ENCODE measurements at places on chromosomes 3 and 15.

DNA sequence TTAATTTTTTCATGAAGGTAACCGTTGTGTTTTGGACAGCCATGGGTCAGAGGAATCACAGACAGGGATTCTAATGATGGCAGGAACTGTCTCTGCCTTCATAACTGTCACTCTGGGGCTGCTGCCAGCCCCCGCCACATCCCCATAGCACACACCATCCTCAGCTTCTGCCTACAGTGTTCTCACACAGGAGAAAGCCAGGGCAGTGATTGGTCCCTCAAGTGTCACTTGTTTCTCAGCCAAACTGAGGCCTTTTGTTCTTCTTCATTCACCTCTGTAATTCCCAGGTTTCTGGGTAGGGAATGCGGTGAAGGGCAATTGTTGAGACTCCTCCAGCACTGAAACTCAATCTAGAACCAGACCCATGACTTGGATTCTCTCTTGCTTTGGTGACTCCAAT is 65.4 kb upstream of the C3orf80 start:
- no peak for DNase-seq

DNA sequence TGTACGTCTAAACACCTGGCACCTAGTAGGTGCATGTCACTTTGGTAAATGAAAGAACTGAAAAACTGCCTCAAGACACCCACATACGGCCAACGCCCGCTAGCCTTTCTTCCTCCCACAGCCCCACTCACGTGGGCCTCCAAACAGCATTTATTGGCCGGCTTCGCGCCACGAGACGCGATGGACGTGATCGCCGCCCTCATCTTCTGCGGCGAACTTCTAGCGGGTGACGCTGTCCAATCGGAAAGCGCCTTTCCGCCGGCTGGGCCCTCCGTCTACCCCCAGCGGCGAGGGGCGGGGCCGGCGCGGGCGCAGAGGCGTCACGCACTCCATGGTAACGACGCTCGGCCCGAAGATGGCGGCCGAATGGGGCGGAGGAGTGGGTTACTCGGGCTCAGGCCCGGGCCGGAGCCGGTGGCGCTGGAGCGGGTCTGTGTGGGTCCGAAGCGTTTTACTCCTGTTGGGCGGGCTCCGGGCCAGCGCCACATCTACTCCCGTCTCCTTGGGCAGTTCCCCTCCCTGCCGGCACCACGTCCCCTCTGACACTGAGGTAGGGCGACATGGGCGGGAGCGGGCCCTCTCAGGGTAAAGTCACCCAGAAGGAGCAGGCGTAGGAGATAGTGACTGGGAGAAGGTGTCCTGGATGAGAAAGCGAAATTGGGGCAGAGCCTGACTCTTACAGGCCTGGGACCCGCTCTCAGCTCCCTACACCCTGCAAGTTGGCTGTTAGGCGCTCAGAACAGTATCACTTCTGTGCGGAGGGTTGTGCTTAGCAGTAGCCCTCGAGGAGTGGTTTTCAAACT is at the start of gene LMLN:
LMLN (plus strand) TSS at position 327 of the 803 bp plus-strand sequence; CDS start at position 356, 29 bp downstream.
- peak; percentile 86 for DNase-seq

DNA sequence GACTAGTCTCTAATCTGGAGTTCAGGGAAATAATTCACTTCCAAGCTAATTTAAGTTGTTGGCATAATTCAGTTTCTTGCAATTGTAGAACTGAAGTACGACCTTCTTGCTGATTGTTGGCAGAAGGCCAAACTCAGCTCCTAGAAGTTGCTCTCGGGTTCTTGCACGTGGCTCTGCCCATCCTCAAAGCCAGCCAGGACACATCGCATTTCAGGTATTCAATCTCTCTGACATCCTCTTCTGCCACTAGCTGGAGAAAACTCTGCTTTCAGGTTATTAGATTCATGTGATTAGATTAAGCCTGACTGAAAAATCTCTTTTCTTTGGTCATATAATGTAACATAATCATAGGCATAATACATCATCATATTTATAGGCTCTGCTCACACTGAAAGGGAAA is 362.0 kb downstream of the ZPLD1 start:
- no peak for DNase-seq

GRCh38 chr3:4888913-4889846 is 90.1 kb upstream of the BHLHE40 start:
- DNase-seq, result no peak

DNA sequence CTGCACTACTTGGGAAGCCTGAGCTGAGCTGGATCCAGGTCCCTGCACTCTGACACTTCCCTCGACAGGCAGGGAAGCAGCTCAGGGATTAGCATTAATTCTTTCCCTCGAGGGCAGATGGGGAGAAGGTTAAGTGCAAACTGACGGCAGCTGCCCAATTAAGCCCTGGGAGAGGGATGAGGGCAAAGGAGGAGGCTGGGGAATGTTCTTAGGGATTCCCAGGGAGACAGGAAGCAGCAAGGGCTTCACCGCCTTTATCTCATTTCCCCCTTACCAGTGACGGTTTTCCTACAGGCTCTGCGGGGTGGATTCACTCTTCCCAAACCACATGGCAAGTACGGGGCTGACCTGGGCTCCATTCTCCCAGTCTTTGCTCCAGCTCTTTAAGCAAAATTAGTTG is 519.0 kb upstream of the PROK2 start:
- no peak for DNase-seq

DNA sequence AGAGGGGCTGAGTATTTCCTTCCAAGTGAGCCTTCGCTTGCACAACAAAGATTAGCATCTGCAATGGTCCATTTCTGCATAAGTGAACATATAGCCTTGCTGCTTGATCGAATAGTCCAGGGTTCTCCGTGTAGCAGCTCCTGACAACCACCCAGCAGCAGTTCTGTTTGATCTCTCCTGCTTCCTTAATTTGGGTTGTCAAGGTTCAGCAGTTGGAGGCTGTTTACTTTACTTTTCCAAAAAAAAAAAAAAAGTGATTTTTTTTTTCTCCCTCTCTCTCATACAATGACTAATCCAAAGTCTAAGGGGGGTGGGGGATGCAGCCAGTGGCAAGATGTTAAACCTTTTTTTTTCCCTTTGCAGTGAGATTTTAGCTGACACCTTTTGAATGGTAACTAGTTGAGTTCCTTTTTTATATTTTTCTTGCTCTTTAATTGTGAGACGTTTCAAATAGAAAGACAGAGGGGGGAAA is 3.6 kb downstream of the FOXP1 start:
- DNase-seq, result no peak

- DNase-seq, result no peak
These were observed 31.7 kb upstream of the SYNM start for GRCh38 chr15:99073008-99073717.

GRCh38 chr3:176734146-176734545 is 463.1 kb downstream of the TBL1XR1 start:
- no peak for DNase-seq

DNA sequence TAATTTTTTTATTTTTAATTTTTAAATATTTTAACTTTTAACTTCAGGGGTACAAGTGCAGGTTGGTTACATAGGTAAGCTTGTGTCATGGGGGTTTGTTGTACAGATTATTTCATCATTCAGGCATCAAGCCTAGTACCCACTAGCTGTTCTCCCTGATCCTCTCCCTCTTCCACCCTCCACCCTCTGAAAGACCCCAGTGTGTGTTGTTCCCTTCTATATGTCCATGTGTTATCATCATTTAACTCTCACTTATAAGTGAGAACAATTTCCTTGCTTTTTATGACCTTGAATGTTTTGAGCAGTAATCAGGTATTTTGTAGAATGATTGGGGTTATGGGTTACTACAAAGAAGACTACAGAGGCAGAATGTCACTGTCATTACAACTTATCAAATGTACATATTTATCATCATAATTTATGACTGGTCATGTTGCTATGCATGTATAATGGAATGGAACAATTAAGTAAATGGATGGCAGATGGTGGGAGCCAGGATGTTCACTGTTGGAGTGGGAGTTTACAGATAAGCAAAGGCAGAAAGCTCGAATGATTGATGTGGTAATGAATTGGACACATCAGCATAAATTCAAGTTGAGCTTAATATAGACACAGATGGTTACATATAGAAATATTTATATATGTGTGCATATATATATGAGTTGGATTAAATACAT is 563.8 kb upstream of the ROBO1 start:
- DNase-seq, result no peak

GRCh38 chr15:47570881-47571640 is 146.2 kb upstream of the SEMA6D start:
- DNase-seq, result no peak

DNA sequence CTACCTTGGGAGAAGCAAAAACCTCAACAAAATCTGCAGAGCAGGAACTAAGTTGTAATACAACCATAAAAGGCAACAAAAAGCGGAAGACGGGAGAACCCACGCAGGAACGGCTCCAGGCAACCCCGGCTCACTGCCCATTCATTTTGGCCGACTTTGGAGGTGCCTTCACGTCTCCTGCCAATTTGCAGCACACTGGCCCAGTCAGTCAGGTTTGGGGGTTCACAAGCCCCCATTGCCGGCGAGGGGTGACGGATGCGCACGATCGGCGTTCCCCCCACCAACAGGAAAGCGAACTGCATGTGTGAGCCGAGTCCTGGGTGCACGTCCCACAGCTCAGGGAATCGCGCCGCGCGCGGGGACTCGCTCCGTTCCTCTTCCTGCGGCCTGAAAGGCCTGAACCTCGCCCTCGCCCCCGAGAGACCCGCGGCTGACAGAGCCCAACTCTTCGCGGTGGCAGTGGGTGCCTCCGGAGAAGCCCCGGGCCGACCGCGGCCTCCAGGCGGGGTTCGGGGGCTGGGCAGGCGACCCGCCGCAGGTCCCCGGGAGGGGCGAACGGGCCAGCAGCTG is 463 bp downstream of the TERC start:
- DNase-seq, result no peak

DNA sequence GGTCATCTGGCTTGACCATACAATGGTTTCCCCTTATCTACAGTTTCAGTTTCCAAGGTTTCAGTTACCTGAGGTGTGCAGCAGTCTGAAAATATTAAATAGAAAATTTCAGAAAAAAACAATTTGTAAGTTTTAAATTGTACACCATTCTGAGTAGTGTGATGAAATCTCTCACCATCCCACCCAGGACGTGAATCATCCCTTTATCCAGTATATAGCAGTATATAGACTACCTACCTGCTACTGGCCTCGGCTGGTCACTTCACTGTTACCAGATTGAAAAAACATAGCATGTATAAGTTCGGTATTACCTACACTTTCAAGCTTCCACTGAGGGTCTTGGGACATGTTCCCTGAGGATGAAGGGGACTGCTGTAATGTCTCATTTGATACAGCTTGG is 12.0 kb downstream of the ARIH1 start:
- no peak for DNase-seq

GRCh38 chr3:99134986-99135385 is 233.5 kb upstream of the DCBLD2 start:
- no peak for DNase-seq

DNA sequence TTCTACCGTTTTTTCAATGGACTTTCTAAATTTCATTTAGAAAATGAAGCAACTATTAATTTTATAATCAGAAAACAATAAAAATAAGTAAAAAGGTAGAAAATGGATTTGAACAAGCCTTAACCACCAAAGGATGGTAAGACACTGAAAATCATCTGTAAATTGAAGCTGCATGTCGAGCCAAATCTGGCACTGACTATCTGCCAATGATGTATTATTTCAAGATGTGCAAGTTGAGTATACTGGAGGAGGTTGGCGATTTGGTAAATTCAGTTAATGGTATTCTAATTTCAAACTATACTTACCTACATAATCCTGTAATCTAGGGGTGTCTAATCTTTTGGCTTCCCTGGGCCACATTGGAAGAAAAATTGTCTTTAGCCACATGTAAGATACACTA is 93.5 kb downstream of the FMN1 start:
- DNase-seq, result no peak

GRCh38 chr3:43155464-43156121 is 49.7 kb upstream of the POMGNT2 start:
- peak; percentile 45 for DNase-seq

- DNase-seq, result no peak
These were observed 43.6 kb upstream of the APH1B start for GRCh38 chr15:63233667-63234423.

- DNase-seq, result no peak
These were observed 37.1 kb upstream of the ATP1B3 start for GRCh38 chr3:141839389-141839788.

GRCh38 chr3:124428372-124429128 is 301.7 kb upstream of the UMPS start:
- no peak for DNase-seq

DNA sequence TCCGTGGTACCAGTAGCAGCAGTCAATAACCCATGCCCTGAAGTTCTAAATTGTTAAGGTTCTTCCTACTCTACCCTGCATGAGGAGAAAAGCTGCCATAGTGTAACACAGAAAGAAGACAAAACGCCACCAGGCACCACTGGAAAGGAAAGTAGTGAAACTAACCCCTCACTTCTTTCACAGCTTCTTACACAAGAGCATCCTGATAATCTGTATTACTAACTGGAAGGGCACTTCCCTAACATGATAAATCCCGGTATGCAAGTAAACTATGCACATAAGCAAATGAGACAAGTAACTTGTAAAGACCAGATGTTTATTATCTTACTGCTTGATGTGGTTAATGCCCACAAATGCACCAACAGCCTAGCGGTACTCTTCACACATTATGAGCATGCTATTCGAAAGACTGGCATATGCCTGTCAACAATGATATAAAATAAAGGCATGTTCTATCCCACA is 141.3 kb downstream of the ADAM10 start:
- DNase-seq, result no peak

GRCh38 chr3:55075846-55076245 is 148.0 kb upstream of the LRTM1 start:
- DNase-seq, result no peak

- DNase-seq, result no peak
These were observed 37.5 kb downstream of the RGMA start for GRCh38 chr15:93051236-93052089.

DNA sequence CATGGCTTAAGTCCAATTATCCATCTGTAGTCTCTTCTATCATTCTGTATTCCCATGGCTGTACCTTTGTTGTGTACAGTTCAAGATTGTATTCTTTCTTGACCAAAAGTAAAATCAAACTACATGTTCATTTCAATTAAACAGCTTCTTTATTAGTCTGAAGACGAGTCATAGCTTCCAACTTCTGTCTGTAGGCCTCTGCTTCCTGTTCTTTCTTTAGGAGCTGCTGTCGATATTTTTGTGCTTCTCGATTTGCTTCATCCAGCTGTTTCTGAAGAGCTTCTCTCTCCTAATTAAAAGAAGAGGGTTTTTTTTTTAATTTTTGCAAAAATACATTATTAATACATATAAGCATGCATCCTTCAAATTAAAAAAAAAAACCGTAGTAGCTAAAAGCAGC is 13.0 kb upstream of the HDC start:
- no peak for DNase-seq

DNA sequence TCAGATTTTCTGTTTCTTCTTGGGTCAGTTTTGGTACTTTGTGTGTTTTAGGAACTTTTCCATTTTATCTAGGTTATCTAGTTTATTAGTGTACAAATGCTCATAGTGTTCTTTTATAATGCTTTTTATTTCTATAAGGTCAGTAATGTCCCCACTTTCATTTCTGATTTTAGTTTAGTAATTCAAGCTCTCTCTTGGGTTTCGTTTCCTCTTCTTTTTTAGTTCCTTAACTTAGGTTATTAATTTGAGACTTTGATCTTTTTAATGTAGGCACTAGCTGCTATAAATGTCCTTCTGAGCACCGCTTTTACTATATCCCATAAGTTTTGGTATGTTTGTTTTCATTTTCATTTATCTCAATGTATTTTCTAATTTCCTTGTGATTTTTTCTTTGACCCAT is 27.0 kb upstream of the CD200R1L start:
- DNase-seq, result no peak

GRCh38 chr3:13828501-13829265 is 51.2 kb downstream of the WNT7A start:
- no peak for DNase-seq

Measured in T1000 (cell line).